ENCODE measurements at places on chromosomes 4 and X.

- no peak for DNase-seq
Observed at GRCh38 chrX:54492340-54492739, 3.7 kb downstream of the FGD1 start.

GRCh38 chrX:140354431-140355120, 150.3 kb downstream of the SOX3 start:
- no peak for DNase-seq

DNA sequence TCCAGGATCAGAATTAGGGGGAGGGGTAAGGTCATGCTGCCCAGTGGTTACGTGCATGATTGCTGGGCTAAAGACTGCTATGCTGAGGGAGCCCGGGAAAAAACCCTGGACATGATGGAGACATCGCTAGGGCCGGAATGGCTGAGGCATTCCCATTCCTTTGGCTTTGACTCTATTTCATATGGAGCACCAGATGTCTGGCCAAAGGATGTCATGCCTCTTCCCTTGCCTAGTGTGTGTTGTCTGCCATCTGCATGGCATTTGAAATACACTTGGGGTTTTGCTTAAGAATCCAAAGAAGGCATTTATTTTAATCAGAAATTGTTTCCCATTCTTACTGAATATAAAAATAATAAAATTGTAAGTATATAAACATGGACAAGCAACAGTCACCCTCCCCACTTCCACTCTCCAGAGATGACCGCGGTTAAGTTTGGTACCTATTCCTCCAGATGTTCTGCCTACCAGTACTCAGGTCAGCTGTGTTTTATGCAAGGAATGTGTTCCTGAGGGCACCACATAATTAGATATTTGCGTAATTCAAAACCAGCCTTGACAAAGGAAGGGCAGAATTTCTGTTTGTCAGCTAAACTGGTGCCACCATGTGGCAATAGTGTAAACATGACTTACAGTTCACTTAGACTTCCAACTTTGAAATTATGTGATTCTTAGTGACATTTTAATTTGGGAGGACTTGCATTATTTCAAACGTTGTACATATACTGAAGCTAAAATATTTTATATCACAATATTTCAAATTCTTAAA, 105.9 kb downstream of the CT47B1 start:
- DNase-seq: no peak

GRCh38 chr4:128307123-128307571, 19.5 kb upstream of the PGRMC2 start:
- no peak for DNase-seq

- no peak for DNase-seq
Observed at GRCh38 chr4:109554971-109555370, 5.1 kb upstream of the MCUB start.

Measured in transverse colon (tissue), 4 donors.